HTR-8/SVneo (cell line): ENCODE measurements at places on chromosomes 1 and 21.

DNA sequence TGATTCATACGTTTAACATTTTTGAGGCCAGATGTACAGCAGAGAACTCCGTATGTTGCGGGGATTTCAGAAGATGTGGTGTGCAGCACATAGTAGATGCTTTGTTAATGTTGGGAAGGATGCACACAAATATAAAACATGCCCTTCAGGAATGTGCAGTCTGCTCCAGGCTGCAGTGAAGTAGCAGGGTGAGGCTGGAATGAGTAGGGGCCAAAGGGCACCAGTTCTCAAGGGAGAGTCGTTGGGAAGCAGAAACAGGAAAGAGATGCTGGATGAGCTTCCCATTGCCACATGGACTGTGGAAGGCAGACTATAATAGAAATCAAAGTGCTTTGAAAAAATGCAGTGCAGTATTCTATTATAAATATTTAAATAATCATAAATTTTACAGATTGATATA is 126.9 kb downstream of the NOS1AP start:
- no peak for DNase-seq

DNA sequence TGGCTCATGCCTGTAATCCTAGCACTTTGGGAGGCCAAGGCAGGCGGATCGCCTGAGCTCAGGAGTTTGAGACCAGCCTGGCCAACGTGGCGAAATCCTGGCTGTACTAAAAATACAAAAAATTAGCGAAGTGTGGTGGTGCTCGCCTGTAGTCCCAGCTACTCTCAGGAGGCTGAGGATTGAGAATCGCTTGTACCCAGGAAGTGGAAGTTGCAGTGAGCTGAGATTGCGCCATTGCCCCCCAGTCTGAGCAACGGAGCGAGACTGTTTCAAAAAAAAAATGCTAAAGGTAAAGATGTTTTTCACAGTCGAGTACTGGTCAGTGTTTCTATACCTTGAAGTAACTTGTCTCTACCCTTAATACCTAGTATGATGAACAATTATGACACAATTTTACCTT is 11.1 kb downstream of the GLRX2 start:
- no peak for DNase-seq

DNA sequence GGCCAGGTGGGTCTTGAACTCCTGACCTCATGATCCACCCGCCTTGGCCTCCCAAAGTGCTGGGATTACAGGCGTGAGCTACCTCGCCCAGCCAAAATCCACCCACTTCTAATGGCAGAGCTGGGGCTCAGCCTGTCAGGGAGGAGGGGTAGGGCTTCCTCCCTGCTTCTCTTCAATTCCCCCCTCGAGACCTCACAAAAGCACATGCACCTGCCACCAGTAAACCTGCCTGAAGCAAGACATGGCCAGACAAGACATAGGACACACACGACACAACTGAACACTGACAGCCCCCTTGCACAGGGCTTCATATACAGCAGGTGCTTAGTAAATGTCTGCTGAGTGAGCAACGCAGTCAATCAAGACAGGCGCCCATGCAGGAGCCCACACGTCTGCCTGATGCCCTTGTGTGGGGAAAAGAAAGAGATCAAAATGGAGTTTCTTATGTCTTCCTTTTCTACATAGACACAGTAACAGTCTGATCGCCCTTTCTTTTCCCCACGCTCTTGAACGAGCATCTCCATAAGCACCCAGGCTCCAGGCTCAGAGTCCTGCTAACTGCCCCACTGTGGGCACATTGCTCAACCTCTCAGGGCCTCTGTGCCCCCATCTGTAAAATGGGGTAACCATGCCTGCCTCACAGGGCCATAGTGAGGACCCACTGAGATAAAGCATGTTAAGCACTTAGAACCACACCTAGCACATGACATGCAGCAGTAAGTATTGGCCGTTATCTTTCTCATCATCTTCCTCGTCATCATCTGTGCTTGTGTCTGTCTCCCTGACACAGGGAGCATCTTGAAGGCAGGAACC is 8.8 kb downstream of the SDC3 start:
- no peak for DNase-seq

- no peak for DNase-seq
These were observed 27.6 kb downstream of the EIF2D start for GRCh38 chr1:206584683-206585082.
